ENCODE measurements at places on chromosomes 7 and 10.

GRCh38 chr10:124745673-124746072 is 1.5 kb upstream of the FAM53B start:
- DNase-seq = peak; percentile 80

GRCh38 chr10:11705722-11706121 is 36.5 kb upstream of the ECHDC3 start:
- no peak for DNase-seq

DNA sequence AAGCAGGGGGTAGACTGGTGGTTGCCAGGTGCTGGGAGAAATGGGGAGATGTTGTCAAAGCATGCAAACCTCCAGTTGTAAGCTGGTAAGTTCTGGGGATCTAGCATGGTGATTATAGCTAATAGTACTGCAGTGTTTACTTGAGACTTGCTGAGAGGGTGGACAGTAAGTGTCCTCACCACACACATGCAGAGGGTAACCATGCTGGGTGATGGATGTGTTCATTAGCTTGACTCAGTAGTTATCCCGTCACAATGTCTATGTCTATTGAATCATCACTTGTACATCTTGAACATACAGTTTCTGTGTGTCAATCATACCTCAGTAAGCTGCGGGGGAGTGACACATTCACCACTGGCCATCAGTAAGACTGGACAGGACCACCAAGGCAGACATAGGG is 42.1 kb downstream of the GSDME start:
- DNase-seq = no peak

- peak; percentile 78 for DNase-seq
Observed at GRCh38 chr10:18713077-18713476, 53.8 kb downstream of the ARL5B start.

DNA sequence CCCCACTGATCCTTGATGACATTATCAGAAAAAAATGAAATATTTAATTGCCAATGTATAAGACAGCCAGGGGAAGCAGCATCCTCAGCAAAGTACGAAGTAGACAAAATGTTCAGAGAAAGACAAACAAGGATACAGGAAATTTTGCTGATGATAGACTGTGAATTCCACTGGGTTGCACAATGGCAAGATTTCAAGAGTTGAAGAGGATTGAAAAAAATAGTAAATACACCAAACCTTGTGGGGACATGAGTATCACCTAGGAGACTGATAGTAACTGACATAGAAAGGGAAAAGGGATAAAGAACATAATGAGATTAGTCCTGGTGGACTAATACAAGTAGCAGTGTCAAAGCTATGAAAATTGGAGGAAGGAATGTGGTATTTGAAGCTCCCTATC is 16.5 kb downstream of the CNOT4 start:
- no peak for DNase-seq

GRCh38 chr10:121138112-121138860 is 287.1 kb downstream of the WDR11 start:
- no peak for DNase-seq

GRCh38 chr10:12597788-12598765 is 248.7 kb downstream of the CAMK1D start:
- DNase-seq = no peak

GRCh38 chr10:35884657-35885071 is 242.6 kb upstream of the FZD8 start:
- DNase-seq = no peak

DNA sequence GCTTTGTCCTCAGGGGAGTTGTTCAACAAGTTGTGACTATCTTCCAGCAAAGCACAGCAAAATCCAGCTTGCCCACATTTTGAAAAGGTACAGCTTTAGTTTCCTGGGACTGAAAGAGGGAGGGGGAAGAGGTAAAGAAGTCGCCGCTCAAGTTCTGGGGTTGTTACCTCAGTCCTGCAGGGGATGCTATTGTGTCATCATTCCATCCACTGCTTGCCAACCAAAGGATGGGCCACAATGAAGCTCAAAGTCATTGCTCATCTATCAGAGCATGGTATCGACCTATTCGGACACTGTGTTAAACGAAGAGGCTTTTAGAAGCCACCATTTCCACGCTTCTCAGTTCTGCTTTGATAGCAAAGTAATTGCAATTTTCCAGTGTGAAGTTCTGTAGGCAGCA is 34.3 kb downstream of the NPY start:
- DNase-seq = no peak

DNA sequence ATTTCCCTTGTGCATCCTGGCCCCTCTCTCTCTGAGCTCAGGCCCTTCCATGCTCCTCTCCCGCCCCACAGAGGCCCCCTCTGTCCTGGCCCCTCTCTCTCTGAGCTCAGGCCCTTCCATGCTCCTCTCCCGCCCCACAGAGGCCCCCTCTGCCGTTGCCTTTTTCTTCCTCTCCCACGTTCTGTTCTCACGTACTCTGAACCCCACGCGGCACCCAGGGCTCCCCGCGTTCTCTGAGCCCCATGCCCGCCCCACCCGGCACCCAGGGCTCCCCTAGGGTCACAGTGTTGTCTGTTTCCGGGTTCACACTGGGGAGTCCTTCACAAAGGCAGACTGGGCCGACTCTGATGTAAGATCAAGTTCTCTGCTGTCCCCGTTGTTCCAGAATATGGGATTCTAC is 336.8 kb downstream of the DNAJB6 start:
- no peak for DNase-seq
